ENCODE measurements at places on chromosomes 4 and X.

DNA sequence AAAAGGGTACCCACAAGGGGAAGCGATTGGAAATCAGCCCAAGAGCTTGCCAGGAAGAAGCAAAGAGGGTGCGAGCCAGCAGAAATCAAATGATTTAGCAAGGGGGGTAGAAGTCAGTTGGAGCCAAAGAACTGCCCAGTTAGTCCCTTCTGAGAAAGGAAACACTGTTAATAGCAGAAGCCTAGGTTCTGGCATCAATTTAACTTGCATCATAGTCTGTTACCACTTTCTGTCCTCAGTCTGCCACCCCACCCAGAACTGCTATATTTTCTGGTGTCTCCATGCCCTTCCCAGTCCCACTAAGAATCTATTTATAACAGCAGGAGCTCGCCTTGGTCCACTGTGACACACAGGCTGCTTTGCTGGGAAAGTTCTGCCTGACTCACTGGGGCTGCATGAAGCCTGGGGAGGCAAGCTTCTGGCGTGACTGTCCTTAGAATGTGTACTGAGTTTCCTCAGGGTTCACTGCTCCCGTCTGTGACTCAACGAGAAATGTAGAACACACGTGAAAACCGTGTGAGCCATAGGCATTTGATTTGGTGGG lies 157.8 kb upstream of the TTC29 start:
- peak; percentile 25 for DNase-seq

DNA sequence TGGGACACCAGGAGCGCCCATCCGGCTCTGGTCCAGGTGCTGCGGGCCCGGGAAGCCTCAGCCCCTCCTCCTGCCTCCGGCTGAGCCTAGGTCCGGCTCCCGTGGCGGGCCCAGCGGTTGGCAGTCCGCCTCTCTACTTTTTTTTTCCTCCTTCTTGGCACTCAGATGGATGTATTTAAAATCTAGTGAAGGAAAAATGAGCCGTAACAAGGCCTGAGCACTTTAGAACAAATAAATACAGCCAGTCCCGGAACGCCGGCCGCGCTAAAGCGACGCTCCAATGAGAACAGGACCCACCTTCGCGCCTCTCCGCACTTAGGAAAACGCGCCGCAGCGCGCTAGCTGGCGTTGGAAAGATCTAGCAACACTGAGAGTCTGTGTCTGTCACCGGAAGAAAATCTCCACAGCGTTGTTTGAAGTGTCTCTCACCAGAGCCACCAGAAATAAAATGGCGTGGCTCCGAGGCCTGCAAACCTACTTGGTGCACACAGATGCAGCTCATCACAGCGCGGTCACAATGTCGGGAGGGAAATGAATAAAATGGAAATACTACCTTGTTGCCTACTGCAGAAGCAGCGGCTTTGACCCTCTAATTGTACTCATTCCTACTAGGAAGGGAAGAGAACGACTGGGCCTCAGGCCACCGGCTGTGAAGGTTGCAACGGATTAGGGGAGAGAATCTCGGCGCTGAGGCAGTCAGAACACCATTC lies 4.7 kb downstream of the NEUROG2 start:
- DNase-seq, result no peak

DNA sequence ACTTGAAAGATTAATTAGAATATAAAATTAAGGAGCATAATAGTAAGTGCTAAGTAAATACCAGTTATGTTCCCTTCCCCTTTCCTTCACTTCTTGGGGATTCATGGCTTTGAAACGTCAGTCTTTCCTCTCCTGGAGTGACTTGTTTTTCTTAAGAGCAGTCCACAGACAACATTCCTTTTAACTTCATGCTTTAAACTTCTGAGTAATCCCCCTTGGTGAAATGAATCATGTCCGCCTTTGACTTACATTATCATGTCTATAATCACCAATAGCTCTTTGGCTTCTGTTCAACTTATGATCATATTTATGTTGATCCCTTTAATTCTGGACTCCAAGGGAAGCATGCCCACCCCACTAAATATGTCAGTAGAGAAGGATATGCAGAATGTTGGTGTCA lies 1012.1 kb upstream of the SLIT2 start:
- no peak for DNase-seq

- DNase-seq, result no peak
These were observed 250.3 kb downstream of the GBA3 start for GRCh38 chr4:22942920-22943559.

DNA sequence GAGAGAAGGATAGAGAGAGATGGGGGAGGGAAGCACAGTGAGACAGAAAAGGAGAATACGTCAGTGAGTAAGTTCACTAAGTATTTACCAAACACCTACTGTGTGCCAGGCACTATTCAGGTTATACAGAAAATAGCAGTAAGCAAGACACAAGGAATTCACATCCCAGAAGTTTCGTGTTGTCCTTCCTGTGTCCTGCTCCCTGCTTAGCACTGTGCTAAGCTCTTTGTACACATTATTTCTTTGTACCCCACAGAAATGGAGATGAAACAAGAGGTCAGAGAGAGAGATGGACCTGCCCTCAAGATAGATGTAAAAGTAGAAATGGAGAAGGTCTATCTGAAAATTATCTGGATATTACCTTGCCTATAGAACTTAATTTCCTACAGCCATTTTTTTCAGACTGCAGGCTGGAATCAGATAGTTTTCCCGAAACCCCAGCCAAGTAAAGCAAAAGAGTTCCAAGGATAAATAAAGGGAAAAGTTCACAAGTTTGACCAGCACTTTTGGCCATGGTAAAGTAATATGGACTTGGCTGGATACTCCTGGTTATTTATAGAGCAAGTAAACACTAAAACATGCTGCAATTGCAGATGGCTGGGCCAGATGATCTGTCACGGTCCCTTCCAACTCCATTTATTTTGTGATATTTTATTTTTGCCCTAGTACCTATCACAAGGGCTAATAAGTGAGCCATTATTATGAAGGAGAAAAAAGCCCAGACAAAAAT lies 353.7 kb upstream of the SLC7A11 start:
- no peak for DNase-seq

Data from omental fat pad (tissue), 4 donors.